NCI-H2171 treated with DMSO at 0.1 percent for 48 hours (cell line): ENCODE measurements at places on chromosomes 1 and 21.

GRCh38 chr1:208247696-208248095 lies 3.5 kb upstream of the PLXNA2 start:
- DNase-seq = no peak

- DNase-seq = no peak
Observed at GRCh38 chr1:31432592-31433395, 19.8 kb downstream of the SERINC2 start.

- DNase-seq = no peak
Observed at GRCh38 chr1:30010506-30011106, 712.8 kb downstream of the MATN1 start.

DNA sequence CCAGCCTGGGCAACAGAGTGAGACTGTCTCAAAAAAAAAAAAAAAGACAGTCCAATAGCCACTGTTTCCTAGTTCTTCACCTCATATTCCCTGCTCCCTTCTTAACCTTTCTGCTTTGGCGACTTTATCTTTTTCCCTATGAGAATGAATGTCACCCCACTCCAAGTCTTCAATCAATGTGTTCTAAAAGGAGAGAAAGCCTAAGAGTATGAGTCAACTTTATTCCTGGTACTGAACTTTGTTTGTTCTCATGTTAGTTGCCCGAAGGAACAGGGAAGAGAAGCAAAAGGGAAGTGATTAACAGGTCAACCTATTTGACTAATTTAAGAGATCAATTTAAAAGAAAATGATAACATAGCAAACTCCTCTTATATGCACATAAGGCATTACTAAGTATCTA lies 39.9 kb upstream of the SLC16A1 start:
- no peak for DNase-seq

DNA sequence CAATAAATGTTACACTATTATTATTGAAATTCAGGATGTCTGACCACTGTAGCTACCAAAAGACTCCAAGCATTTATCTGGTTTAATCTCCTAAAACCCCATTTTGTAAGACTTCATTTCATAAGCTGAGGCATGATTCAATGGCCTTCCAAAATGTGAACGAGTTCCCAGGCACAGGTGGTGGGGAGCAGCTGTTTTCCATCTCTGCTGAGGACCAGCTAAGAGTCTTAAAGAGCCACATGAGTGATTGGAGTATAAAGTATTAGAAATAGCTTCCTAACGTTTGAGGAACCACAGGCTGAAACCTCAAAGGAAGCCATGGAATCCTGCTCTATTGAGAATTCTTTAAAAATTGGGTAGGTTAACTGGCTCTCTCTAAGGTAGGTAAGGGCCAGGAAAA lies 44.9 kb downstream of the SEC16B start:
- DNase-seq = no peak

DNA sequence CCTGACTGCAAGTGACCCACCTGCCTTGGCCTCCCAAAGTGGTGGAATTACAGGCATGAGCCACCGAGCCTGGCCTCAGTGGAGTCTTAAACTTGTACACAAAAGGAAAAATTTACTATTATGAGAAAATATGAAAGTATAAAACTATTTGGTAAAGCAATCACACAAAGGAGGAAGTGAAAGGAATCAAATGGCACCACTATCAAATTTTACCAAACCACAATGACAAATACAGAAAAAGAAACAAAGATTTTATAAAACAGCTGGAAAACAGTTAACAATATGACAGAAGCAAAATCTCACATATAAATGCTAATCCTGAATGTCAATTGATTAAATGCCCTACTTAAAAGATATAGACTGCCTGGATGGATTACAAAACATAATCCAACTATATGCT lies 42.1 kb upstream of the NEGR1 start:
- no peak for DNase-seq

- no peak for DNase-seq
Observed at GRCh38 chr1:177958092-177958491, 11.8 kb downstream of the SEC16B start.

GRCh38 chr1:159829273-159829634 lies 2.6 kb downstream of the SLAMF8 start:
- no peak for DNase-seq

- no peak for DNase-seq
Observed at GRCh38 chr1:198771563-198772153, 132.8 kb downstream of the PTPRC start.

GRCh38 chr1:26882696-26883463 lies 7.2 kb downstream of the GPN2 start:
- DNase-seq = no peak

DNA sequence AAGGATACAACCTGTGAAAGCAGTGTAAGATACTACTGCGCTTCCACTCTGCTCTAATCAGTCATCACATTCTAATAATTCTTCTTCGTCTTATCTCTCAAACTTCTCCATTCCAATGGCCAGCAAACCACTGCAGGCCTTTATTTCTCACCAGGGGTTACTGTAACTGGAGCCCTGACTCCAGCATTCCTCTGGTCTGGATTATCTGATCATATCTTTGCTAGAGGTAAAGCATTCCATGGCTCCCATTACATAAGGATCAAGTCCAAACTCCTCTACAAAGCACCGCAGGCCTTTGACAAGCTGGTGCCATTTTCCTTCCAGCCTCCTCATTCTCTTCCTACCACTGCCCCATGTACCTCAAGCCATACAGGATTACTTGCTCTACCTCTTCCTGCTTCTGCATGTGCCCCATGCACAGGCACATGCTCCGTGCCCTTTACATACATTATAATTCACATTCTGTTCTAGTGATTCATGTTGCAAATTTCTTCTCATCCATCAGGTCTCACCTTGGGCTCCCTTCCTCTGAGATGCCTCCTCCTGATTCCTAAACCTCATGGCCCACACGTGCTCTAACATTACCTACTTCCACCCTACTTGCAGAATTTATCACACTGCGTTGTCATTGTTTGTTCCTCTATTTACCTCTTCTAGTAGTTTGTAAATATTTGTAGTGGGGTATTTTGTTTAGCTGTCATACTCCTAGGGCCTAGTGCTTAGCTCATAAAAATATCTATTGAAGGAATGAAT lies 9.3 kb upstream of the SERBP1 start:
- DNase-seq = no peak

DNA sequence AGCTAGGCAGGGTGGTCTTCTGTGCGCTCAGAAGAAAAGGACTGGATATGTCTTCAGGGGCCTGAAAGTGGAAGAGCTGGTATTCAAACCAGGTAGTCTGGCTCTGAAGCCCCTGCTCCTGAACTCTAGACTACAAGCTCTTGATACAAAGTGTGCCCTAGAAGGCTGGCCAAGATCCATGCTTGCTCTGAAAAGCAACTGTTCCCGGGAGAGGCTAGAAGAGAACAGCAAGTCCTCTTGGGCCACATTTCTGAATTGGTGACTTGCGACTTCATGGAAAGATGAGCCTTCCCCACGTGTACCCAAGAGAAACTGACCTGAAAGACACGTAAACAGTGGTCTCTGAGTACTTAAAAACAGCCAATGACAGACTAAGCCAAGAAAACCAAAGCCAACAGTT lies 123.3 kb upstream of the GRIK3 start:
- DNase-seq = no peak

DNA sequence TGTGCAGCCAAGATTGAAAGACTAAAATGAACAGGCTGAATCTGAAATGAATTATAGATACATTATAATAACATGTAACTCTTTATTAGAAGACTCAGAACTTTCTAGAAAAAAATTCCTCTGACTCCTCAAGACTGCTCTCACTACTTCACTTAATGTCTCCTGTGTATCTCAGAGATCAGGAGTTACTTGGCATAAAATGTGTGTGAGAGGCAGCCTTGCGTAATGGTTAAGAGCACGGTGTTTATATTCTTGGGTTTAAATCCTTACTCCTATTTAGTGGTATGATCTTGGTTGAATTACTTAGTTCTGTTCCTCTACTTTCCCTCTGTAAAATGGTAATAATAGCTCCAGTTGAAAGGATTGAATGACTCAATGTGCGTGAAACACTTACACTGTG lies 634.9 kb downstream of the LTN1 start:
- no peak for DNase-seq

GRCh38 chr1:225526878-225527277 lies 99.0 kb upstream of the LBR start:
- no peak for DNase-seq

DNA sequence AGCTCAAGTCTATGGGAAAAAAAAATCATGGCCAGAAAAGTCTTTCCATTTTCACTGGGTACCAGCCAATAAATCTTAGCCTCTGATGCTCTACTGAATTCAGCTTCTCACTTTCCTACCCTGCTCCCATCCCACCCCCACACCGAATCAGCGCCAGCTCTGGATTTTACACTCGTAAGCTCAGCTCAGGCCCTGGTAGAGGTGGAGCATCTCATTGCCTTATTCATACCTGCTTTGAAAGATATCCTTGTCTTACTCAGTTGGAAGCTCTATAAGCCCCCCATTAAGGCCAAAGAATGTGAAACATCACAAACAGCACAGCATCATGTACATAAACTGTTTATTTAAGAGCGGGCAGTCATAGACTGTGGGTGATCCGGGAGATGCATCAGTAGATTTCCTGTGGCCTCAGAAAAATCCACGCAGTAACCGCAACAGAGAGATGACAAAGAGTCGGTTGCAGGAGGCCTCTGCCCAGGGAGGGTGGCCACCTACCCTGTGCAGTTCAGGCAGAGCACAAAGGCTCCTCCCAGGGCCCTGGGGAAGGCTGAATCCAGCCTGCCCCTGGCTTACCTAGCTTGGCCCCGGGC lies 36.4 kb upstream of the ETS2 start:
- no peak for DNase-seq

GRCh38 chr1:7248549-7249199 lies 463.4 kb downstream of the CAMTA1 start:
- no peak for DNase-seq

- no peak for DNase-seq
Observed at GRCh38 chr1:56696663-56697062, 51.5 kb downstream of the PRKAA2 start.

GRCh38 chr1:59678493-59679228 lies 136.1 kb upstream of the HOOK1 start:
- no peak for DNase-seq

- no peak for DNase-seq
Observed at GRCh38 chr1:67683316-67683715, 1.7 kb upstream of the GADD45A start.

GRCh38 chr1:1237874-1238701 lies 6.1 kb downstream of the B3GALT6 start:
- peak; percentile 29 for DNase-seq

DNA sequence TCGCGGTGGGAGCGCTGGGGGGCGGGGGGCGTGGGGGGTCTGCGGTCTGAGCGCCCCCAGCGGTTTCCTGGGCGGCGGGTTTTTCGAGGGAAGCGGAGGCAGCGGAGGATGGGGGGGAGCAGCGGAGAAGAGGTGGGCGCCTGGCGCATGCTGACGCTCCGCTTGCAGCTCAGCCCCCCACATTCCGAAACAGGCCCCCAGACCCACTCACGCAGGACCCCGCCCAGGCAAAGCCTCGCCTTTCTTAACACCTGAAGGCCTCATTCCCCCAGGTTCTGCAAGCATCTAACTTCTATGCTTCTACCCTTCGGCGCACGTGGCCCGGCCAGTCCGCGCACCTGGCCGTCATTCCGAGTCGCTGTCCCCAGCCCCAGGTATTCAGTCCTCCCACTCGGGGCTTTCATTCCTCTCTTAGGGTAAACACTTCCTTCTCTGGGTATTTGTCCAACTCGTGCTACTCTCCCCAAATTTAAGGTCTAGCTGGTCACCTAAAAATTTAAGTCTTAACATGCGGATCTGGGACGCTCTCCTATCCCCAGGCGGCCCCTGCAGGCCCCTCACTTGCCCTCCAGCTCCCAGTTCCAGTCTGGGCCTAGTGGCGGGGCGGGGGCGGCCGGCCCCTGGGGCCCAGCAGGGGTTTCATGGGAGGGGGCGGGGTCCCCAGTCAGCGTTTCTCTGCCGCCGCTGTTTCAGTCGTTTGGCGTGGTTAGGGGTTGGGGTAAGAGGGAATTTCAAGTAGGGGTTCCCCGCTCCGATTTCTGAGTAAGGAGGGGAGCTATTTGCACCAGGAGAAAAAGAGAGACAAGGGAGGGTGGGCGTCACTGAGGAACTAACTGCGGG lies 2.8 kb upstream of the ZBTB7B start:
- peak; percentile 65 for DNase-seq

DNA sequence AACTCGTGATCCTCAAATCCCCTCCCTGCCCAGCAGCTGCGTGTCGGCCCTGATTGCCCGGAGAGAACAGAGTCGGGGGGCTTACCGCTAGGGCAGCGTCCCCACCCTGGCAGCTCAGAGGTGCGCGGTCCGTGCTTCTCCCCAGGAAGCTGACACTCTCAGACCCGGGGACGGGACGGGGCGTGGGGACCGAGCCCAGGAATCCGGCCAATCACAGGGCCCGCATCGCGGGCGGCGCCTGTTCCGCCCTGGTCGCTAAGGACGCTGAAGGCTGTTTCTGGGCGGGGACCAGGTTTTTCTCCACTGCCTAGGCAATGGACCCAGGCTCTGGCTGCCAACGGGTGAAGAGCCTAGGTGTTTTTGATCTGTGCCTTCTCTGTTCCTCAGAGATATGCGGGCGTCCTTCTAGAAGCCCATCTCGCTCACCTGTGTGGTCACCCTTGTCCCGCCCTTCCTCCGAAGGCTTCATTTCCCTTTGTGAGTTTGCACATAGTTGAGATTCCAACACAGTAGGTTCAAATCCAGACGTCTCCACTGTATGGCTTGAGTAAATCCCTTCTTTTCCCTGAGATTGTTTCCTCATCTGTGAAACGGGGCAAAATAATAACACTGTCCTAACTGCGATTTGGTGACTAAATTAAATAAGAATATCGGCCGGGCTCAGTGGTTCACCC lies at the start of gene C1orf87:
Gene C1orf87, minus strand, starts transcription at position 166 of the 674 bp plus-strand sequence. CDS start 1,127 bp downstream, outside the sequence.
- no peak for DNase-seq

GRCh38 chr1:95558791-95559190 lies 324.8 kb downstream of the RWDD3 start:
- no peak for DNase-seq

DNA sequence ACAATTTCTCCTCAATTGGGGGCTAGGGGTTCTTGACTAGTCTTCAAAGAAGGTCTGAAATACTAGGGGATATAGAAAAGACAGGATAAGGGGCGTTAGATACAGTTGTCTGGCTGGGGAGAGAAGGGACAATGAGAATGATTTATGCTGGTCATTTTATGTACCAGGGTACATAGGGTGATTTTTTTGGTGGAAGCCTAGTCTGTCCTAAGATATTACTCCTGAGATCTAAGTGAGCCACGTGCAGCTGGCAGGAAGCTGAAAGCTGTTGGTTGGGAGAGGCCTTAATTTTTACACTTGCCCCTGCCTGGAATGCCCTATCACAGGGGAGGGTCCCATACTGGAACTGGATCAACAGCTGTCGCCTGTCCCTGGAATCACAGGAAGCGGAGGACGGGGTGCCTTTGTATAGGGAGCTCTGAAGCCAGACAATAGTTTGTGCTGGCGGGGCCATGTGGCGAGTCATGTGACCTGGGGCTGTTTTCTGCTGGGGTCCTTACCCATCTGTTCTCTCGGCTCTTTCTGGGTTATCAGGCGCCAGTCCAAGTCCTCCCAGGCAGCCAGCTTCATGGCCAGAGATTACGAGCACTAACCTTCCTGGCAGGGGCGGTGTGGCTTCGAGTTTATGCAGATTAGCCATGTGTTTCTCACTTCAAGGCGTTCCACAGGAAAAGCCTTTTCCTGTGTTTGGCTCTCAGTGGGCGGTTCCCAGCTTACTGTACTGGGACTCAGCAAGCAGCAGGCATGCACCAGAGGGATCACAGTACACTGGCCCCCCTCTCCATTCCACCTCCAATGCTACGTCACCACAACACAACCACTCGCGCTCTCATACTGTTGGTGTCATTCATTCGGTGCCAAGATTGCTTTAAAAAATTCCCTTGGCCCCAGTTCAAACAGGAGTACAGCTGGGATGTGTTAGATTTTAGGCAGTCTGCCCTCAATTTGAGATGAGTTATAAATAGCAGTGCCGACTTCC lies 27.5 kb downstream of the ARID1A start:
- DNase-seq = peak; percentile 99

GRCh38 chr1:32971576-32971975 lies 7.0 kb upstream of the RNF19B start:
- DNase-seq = no peak
